ENCODE measurements at places on chromosomes 16 and 17.
A peak's percentile ranks its signal among the peaks of the same experiment; 100 is the strongest.

- no peak for DNase-seq
These were observed 17.7 kb downstream of the C16orf82 start for GRCh38 chr16:27084307-27085028.

- DNase-seq, result peak; percentile 48
These were observed 5.5 kb upstream of the CACNG5 start for GRCh38 chr17:66829386-66829864.

DNA sequence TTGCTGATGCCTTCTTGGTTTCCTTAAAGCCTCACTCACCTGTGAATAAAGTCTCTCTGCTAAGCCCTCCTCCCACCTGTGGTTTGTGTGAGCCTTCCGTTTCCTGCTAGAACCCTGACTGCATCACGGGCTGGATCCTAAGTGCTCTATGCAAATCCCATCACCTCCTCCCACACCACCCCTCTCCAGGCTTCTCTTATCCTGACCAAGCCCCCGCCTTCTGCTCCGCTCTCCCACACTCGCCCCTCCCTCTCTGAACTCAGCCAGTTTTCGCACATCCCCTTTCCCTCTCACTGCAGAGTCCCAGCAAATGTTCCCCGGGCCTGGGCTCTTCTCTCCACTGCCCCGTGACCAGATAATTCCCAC is 51.8 kb downstream of the PIMREG start:
- no peak for DNase-seq

GRCh38 chr16:53511403-53512280 is 8.6 kb upstream of the AKTIP start:
- no peak for DNase-seq

GRCh38 chr16:53131363-53132071 is 76.7 kb downstream of the CHD9 start:
- peak; percentile 83 for DNase-seq

GRCh38 chr16:35365675-35366074 is 1906.3 kb downstream of the TP53TG3F start:
- DNase-seq, result no peak

DNA sequence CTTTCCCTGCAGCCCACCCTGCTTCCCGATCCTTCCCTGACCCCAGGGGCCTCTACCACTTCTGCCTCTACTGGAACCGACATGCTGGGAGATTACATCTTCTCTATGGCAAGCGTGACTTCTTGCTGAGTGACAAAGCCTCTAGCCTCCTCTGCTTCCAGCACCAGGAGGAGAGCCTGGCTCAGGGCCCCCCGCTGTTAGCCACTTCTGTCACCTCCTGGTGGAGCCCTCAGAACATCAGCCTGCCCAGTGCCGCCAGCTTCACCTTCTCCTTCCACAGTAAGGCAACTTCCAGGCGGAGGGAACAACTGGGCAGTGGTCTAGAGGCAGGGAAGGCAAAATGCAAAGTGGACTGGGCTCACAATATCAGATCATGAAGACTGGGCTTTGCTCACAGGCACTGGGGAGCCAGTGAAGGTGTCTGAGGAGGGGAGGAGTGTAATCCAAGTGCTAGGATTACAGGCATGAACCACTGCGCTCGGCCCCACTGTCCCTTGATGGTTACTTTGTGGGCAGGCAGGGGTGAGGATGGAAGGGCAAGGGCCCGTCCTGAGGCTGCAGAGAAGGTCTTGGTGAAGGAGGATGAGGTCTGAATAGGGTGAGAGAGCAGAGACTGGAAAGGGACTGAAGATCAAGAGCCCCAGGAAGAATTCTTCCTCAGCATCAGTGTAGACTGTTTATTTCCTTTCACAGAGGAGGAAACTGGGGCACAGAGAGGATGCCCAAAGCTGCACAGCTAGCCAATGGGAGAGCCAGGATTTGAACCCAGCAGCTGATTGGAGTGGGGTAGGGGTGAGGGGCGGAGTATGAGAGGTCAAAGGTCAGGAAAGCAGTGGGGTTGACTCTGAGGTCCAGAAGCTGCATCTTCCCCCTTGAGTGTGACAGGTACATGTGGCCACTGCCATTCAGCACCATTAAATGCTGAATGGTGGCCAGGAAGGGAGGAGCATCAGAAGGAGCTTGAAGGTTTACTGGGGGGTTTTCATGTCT is 16.5 kb upstream of the ADGRG3 start:
- DNase-seq, result no peak

DNA sequence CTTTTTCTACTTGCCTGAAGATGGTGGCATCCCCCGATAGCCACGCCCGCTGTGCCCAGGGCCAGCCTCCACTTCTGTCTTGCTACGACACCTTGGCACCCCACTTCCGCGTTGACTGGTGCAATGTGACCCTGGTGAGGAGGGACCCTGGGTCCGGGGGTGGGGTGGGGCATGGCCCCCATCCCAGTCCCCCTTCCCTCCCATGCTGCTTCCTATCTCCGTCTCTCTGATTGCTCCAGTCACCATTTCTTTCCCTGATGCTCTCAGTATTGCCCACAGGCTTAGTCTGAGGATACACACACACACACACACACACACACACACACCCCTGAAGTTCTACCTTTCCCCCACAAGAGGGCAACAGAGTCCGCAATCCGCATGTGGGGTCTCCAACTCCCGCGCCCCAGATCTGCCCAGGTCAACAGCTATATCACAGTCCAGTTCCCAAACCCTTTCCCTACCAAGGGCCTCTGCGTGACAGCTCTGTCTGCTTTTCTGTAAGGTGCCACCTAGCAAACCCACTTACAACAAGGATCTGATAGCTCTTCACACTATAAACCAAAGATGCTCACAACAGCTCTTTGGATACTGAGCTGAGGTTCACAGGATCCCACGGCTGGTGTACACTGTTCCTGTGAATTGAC is 3.4 kb downstream of the SGCA start:
- DNase-seq, result peak; percentile 62

DNA sequence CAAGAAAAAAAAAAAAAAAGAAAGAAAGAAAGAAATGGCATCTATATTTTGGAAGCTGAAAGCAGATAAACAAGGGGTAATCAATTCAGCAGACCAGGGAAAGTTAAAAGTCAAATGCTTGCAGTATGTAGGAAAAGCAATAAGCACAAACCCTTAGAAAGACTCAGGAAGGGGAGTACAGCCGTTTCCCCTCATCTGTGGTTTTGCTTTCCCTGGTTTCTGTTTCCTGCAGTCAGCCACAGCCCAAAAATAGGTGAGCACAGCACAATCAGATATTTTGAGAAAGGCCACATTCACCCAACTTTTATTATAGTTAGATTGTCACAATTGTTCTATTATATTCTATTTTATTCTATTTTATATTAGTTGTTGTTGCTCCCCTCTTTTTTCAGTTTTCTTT is 14.4 kb upstream of the ALOX12 start:
- DNase-seq, result no peak

DNA sequence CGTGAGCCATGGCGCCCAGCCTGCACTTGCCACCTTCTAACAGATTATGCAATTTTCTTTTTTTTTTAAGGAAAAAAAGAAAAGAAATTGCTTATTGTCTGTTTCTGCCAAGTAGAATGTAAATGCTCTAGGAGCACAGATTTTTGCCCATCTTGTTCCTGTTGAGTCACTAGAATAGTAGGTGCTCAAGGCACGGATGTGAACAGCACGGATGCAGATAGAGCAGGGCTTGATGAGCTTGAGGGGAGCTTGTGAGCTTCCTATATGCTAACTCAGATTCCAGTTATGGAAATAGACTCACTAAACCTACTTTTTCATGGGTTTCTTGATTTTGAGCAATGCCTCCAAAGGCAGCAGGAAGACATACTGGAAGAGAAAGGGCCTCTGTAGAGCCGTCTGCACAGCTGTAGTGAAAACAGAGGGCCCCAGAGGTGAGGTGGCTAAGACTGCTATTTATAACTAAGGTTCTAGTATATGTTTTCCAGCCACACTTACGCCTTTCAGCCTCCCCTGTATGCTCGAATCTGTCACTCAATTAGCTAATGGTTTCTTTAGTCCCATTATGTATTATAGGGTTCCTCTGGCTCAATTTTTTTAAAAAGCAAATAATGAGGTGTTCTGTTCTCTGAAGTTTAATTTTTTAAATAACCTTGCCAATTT is 72.8 kb downstream of the WWP2 start:
- no peak for DNase-seq

DNA sequence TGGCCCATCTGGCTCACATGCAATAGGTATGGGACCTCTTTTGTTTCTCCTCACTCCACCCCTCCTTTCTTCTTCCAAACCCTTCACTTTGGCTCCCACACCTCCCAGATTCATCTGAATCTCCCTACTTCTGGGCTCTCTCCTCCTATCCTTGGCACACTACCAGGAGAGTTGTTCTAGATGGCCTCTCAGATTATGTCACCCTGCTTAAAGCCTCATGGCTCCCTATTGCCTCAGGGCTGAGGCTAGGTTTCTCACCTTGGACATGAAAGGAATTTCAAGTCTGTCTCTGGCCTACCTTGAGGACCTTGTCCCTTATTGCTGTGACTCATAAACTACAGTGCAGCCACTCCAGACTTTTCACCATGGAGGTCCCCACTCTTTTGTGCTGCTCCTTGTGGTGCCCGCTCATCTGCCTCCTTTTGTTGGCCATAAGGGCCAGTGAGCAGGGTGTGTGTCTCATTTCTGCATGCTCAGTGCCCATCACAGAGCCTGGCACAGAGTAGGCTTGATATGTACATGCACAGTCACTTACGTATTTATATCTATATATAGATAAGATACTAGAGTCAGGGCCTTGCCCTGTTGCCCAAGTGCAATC is 1.0 kb upstream of the MFAP4 start:
- DNase-seq, result peak; percentile 59

- no peak for DNase-seq
These were observed 23.9 kb downstream of the NFAT5 start for GRCh38 chr16:69589434-69590269.

DNA sequence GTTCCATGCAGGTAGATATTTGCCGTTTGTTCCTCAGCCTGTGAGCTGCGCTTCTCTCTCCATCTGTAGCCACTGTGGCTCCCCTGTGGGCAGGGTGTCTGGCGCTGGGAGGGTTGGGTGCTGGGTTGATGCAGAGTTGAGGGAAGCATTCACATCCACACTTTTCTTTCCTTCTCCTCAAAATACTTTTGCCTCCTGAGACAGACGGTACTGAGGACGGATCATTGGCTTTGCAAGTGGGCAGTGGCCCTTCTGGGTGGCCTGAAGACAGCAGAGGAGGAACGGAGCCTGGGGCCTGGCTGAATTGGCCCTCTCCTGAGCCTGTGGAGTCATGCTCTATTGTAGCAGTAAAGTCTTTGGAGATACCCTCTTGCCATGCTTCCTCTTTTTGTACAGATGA is 43.0 kb downstream of the NKD1 start:
- DNase-seq, result no peak

- DNase-seq, result no peak
These were observed 1.6 kb downstream of the ITGA2B start for GRCh38 chr17:44387804-44388203.

DNA sequence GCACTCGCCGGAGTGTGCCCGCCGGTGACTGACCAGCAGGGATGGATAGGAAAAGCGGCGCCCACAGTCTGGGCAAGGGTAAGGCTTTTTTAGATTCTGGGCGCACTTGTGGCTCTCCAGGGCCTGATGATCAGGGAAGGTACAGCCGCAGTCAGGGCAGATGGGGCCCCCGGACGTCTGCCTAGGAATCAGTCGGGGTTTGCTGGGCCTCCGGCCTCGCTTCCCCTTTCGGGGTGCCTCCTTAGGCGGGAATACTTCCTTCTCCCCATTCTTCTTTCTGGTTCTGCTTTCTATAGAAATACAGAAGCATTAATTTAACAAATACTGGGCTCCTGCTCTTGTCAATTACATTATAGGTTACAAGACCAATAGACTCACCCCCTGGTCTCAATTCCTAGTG is 5.0 kb downstream of the ZNF689 start:
- no peak for DNase-seq

DNA sequence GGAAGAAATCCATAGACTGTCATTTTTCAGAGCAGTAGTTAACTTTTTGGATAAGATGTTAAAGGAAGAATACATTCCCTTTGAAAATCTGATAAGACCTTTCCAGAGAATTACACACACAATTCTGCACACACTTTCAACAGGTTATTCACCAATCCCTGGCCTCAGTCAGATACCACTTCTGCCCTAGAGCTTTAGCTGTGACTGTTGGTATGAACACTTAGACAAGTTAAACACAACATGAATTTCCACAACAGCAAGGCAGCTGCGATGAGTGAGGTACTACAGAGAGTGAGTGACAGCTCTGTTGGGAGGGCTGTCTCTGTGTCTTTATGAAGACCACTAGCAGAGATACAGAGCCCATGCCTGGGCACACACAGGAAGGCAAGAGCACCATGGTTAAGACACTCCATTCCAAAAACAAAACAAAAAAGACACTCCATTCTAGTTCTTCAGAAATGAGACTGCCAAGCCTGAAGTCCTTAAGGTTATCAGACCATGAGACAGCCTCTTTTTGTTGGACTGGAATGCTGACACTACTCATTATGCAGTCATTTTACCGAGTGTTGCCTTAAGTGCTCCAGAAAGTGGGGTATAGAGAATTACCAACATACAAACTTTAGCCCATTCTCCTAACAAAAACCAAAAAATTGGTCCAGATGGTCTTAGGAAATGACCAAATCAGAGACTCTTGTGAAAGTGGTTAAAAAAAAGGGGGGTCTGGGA is 42.4 kb downstream of the TOM1L2 start:
- DNase-seq, result no peak

- no peak for DNase-seq
These were observed 67.2 kb downstream of the USP22 start for GRCh38 chr17:20975566-20975965.

DNA sequence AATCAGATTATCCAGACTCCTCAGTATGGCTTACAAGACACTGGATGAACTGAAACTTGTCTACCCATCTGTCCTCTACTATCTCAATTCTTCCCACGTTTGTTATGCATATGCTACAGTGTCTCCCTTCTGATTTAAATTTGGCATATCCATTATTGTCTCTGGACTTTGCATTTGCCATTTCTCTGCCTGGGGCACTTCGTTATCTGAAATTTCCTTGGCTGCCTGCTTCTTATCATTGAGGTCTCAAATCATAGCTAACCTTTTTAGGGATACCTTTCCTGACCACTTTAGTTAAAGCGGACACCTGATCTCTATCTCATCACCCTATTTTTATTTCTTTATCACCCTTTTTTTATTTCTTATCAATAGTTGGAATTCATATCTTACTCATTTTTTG is 853.4 kb downstream of the KCNJ2 start:
- no peak for DNase-seq

- no peak for DNase-seq
These were observed 75.1 kb upstream of the GPRC5B start for GRCh38 chr16:19959736-19960135.

DNA sequence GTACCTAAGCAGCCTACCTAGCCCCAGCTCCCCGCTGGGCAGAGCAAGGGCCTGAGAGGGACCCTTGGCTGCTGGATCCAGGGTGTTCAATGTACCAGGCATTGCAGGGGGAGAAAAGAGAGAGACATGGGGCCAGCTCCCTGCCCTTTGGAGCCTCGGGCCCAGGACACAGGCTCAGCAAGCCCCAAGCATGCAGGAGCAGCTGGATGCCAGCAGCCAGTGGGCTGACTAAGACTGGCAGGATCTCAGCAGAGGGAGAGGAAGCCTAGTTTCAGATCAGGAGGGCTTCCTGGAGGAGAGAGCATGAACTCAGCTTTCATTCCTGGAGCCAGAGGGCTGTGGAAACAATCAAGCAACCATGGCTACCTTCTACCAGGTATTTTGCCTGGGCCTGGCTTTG is 82.0 kb upstream of the NKD1 start:
- DNase-seq, result no peak

All from MG63 (cell line).